ENCODE measurements at places on chromosomes 5 and 9. TPM values are rescaled to one million over a fixed set of nuclear protein-coding genes. Genes with fewer than 3 reads are reported as not detected.

Gene EXOSC2
- polyA plus RNA-seq = 25.5 TPM

Gene ABLIM3
- polyA plus RNA-seq = 91.2 TPM

Gene LRRC19
- polyA plus RNA-seq = 0.13 TPM

Gene IGFBPL1
- 0.72 TPM for polyA plus RNA-seq

Gene AMBP
- 0.27 TPM for polyA plus RNA-seq

Gene DAB2
- 110 TPM for polyA plus RNA-seq

Gene AGXT2
- not detected for polyA plus RNA-seq

Gene NR4A3
- polyA plus RNA-seq = 0.92 TPM

Gene SYK
- 5.0 TPM for polyA plus RNA-seq

Gene SPINK13
- polyA plus RNA-seq = 0.45 TPM

Gene ZNF608
- polyA plus RNA-seq = 25.4 TPM

Gene PCDHA4
- polyA plus RNA-seq = 0.12 TPM

Gene CNTFR
- 53.8 TPM for polyA plus RNA-seq

Gene ZNF782
- polyA plus RNA-seq = 4.3 TPM

Gene FCN1
- 3.8 TPM for polyA plus RNA-seq

Gene GLRA1
- not detected for polyA plus RNA-seq

Gene PLPP1
- polyA plus RNA-seq = 62.9 TPM

Gene MAPKAP1
- polyA plus RNA-seq = 60.6 TPM

Gene FOXD4L5
- 1.1 TPM for polyA plus RNA-seq

Gene TENT4A
- 19.9 TPM for polyA plus RNA-seq

Gene LCN2
- polyA plus RNA-seq = 1.1 TPM

Gene TMEM171
- polyA plus RNA-seq = 0.88 TPM

Gene TMEM232
- 1.0 TPM for polyA plus RNA-seq

Gene WNK2
- 17.2 TPM for polyA plus RNA-seq

Gene FBXL7
- polyA plus RNA-seq = 23.7 TPM

Gene TTC16
- polyA plus RNA-seq = 0.04 TPM

Gene OBP2B
- not detected for polyA plus RNA-seq

Gene PIGO
- 14.6 TPM for polyA plus RNA-seq

Gene FBP1
- 0.45 TPM for polyA plus RNA-seq

Gene CDC14B
- polyA plus RNA-seq = 14.3 TPM

Gene ACOT12
- polyA plus RNA-seq = not detected

Gene KCNV2
- polyA plus RNA-seq = 0.12 TPM

Gene PPIC
- 24.2 TPM for polyA plus RNA-seq

Gene HEXB
- polyA plus RNA-seq = 25.7 TPM

Gene IL13
- polyA plus RNA-seq = not detected

Gene ANKRD34B
- polyA plus RNA-seq = 0.08 TPM

Gene ZBED3
- polyA plus RNA-seq = 7.4 TPM

Gene MEF2C
- 1,127 TPM for polyA plus RNA-seq

Gene DMAC1
- polyA plus RNA-seq = 51.6 TPM

Gene TJP2
- polyA plus RNA-seq = 13.5 TPM

Gene SEMA6A
- 64.4 TPM for polyA plus RNA-seq

Gene PAEP
- not detected for polyA plus RNA-seq

Data from hindlimb muscle (tissue), 1 donor.